GOT3 (cell line): ENCODE measurements at places on chromosomes 1 and 21.

DNA sequence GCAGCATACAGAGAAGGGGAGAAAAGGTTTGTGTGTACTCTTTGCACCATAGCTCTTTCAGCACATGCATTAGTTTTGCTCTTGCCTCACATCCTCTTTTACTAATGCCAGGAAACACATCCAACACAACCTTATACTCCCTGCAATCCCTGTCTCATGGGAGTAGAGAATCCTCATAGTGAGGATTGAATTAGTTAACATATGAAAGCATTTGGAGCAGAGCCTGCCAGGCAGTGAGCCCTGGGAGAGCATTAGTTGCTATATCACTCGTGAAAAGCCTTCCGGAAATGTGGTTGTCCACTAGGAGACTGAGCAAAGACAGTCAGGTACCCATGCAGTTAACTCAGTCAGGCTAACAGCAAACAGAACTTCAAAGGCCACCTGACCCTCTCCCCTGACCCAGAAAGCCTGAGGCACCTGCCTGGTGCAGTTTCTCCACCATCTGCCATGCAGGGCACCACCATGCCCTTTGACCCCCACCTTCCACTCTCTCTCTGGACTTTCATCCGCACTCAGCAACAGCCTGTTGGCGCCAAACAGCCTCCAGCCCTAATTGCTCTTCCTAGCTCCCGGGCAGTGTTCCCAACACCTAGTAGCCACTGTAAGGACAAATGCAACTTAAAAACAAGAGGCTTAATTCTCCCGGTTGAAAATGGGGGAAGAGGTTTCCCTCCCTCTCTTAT lies 14.9 kb upstream of the AGT start:
- DNase-seq = no peak

GRCh38 chr1:229759037-229759435 lies 133.0 kb downstream of the URB2 start:
- DNase-seq = no peak

DNA sequence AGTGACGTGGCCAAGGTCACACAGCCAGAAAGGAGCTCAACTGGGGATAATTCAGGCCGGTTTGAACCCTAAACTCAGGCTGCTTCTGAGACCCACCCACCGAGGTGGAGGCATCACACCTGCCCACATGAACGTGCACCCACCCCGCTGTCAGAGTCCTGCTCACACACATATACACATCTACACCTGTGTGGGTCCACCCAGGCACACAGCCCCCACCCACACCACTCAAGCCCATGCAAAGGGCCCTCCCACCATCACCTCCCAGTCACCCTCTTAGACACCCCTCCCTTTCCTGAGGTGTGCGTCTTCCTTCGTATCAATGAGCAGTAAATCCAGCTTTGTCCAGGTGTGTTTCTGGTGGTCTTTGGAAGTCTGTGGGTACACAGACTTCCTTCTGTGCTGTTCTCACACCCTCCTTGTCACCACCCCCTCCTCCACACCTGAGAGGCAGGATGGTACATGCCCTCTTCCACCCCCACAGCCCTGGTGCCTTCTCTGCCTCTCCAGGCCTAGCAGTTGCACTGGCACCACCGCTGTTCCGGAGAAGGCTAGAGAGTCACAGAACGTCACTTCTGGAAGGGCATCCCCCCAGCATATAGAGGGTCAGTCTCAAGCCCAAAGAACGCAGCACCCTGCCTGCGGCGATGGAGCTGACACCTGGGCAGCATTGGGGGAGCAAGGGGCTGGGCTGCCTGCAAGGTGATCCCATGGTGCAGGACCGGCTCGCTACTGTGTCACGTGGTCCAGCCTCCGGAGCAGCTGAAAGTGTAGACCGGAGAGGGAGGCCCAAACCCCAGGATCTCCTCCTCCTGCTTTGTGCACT lies 18.9 kb upstream of the FAM131C start:
- no peak for DNase-seq

GRCh38 chr1:174023440-174023839 lies 1.3 kb upstream of the RC3H1 start:
- no peak for DNase-seq

- no peak for DNase-seq
These were observed 96.0 kb downstream of the IGSF21 start for GRCh38 chr1:18203645-18204044.

DNA sequence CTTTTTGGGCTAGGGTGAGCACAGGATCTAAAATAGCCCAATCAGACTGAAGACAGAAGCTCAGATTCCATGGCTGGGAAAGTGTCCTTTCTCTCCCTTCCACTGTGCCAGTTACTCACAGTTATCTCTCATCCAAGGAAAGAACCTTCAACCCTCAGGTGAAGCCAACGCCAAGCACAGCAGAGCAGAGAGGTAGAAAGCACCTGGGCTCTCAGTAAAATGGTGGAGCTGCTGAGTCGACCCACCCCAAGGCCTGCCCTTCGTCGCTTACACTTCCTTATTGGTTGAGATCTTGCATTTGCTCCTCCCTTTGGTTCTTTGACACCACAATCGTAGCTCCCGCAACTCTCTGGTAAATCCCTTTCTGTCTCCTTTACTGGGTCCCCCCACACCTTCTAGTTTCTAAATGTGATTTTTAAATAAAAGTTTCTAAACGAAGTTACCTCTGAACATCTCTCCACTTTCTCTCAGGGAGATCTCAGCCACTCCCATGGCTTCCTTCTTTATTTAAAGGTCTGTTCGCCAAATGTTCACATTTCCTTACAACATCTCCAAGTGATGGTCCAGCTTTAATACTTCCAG lies 27.5 kb upstream of the SLC30A1 start:
- no peak for DNase-seq

DNA sequence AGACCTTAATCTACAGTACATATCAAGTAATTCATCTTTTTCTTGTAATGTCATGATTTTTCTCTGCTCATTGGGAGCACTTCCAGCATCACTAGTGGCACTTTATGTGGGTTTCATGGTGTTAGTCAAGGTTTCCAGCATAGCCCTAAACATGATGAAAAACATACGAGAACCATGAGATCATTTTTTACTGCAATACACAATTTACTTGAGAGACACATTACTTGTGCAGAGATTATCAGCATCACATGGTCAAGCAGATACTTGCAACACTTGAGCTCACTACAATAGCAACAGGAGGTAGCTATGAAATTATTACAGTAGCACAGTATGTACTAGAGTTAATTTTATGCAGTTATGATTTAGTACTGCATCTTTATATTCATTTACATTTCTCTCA lies 36.4 kb downstream of the ITGB3BP start:
- no peak for DNase-seq

DNA sequence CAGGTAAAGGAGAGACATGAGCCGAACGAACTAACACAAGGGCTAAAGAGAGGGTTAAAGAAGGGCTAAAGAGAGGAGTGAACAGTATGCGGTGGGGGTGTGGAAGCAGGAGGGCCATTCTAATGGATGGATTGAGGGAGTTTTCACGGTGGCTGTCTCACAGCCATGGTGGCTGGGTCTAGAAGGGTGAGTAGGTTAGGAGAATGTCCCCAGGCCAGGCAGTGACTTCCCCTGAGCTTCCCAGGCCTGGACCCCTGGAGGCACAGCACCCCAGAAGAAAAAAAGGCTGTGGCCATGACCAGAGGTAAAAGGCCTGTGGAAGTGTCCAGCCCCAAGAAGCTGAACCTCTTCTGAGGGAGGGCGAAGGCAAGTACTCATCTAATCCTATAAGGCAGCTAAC lies 3.6 kb downstream of the FNDC5 start:
- no peak for DNase-seq

DNA sequence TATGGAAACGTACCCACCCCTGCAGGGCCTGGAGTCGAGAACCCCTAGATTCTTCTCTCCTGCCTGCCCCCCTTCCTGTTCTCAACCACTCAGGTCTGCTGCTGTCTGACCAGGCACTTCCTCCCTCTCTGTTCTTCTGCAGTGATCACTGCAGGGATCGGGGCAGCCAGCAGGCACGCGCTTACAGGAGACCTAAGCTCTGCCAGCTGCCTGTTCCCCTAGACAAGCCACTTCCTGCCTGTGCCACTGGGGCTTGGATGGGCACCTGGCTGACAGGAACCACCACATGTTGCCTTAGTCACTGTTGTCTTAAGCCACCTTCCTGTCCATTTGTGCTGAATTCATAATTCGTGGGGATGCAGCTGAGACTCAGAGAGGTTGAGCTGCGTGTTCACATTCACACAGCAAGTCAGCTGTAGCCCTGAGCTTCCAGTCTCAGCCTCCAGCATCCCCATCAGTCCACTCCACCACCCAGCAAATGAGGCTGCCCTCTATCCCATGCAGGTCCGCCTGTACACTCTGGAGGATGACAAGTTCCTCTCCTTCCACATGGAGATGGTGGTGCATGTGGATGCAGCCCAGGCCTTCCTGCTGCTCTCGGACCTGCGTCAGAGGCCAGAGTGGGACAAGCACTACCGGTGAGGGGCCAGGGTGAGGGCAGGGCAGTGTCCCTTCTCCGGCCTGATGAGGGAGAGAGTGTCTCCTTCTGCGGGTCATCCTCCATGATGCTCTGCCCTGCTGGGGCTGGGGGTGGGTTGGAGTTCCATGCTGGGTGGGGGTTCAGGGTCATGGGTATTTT lies 18.6 kb downstream of the FAM151A start:
- no peak for DNase-seq

DNA sequence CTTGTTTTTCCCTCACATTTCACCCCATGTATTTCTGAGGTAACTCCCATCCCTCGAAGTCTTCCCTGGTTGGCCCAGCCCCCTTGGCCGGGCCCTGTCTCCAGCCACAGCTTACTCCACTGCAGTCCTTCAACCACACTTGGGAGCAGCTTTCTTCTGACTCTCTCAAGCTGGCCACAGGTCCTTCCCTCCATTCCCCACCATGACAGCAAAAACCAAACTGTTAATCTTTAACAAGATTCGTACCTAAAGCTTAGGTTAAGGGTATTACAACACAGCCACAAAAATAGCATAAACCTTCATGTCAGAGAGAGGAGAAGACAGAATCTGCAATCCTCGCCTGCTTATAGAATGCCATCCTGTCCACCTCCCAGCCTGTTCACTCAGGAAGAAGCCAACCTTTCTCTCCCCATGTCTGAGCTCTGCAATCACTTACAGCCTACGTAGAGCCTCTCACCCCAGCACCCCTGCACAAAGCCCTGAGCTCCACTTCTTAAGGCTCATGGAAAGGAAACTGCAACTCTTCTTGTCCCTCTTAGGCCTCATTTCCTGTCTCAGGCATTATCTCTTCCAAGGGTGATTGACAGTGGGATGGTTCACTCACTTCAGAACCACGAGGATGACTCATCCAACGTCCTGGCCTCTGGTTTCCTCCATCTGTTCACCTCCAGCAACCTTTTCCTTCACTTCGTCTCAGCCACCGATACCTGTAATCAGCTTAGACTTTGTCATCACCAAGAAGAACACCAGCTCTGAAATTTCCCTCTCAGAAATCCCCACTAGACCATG lies 72.8 kb downstream of the CD2 start:
- DNase-seq = no peak
